ENCODE measurements at places on chromosomes 6 and 20.

DNA sequence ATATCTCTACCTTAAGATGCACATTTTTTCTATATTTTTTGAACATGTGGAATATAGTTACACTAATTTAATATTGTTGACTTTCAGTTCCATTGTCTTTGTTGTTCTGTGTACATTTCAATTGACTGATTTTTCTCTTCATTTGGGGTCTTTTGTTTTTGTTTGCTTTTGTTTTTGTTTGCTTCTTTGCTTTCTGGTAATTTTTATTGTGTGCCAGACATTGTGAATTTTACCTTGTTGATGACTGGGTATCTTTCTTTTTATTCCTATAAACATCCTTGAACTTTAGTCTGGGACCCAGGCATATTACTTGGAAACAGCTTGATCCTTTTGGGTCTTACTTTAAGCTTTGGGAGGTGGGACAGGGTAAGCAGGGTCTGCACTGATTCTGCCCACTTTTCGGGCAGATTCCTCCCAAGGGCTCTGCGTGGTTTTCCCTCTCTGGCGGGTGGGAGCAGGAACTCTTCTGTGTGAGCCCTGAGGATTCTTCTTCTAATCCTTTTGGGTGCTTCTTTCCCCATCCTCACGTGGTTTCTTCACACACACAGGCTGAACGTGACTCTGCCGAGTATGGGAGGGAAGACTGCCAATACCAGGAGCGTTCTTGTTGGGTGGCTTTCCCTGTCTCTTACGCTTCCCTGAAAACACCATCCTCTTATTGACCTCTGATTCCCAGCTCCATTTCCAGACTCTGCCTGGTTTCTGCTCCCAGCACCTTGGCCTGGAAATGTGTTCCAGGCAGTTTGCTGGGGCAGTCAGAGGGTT is 200.5 kb downstream of the ARID1B start:
- peaks cover 5% of the 10 kb centered on the region for H3K4me1 ChIP-seq
- H3K36me3 ChIP-seq = no peaks in the 10 kb centered on the region
- DNase-seq = no peak
- H3K4me3 ChIP-seq = no peak overlapping the region
- H3K27me3 ChIP-seq = no peaks in the 10 kb centered on the region
- H3K27ac ChIP-seq = no peak overlapping the region

DNA sequence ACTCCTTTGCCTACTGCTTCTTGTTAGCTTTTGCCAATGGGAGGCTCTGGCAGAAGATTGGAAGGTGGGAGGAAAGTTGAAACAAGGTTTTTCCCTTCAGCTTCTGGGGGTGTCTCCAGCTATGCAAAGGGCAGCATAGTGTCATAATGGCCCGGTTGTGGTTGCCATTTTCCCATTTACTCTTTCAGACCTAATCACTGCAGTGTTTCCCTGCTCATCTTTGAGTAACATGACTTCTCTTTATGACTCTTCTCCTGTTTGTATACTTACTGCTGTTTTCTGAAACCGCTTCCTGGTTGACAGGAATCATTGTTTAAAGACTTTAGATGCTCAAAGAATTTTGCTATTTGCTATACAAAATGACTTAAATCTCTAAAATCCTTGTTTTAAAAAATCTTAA is 19.9 kb downstream of the NRN1 start:
- no peaks in the 10 kb centered on the region for H3K36me3 ChIP-seq
- no peak overlapping the region for H3K4me3 ChIP-seq
- peaks cover 15% of the 10 kb centered on the region for H3K27me3 ChIP-seq
- no peak overlapping the region for H3K27ac ChIP-seq

GRCh38 chr20:52231230-52231746 is 39.7 kb upstream of the ZFP64 start:
- no peak for DNase-seq
- no peaks in the 10 kb centered on the region for H3K4me1 ChIP-seq
- H3K27ac ChIP-seq = no peak overlapping the region
- H3K4me3 ChIP-seq = no peak overlapping the region

DNA sequence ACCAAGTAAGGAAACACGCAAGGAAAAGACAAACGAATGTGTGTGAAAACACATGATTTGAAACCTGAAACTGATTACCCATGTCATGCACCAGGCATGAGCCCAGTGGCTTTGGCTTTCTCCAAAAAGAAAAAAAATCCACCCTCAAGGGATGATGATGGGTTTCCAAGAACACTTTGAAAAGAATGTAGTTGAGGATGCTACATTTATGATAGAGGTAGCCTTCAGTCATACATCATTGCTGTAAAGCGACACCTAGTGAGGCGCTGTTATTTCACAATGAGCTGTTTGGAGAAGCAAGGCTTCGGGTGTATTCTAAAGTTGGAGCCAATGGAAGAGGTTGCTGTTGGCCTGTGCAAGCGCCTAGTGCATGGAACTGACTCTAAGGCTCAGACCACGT is 124.9 kb downstream of the SCML4 start:
- no peaks in the 10 kb centered on the region for H3K36me3 ChIP-seq
- no peak for DNase-seq
- no peak overlapping the region for H3K4me3 ChIP-seq

GRCh38 chr6:6169141-6169540 is 151.3 kb downstream of the F13A1 start:
- H3K4me3 ChIP-seq = no peak overlapping the region
- no peak for DNase-seq
- H3K27ac ChIP-seq = no peak overlapping the region
- H3K36me3 ChIP-seq = peaks cover 58% of the 10 kb centered on the region
- no peaks in the 10 kb centered on the region for H3K27me3 ChIP-seq

All from CD14-positive monocyte (primary cell).